ENCODE measurements at places on chromosomes 13 and 19. TPM values are rescaled to one million over a fixed set of nuclear protein-coding genes. Genes with fewer than 3 reads are reported as not detected.

SLC10A2 gene
- total RNA-seq = not detected

DNA sequence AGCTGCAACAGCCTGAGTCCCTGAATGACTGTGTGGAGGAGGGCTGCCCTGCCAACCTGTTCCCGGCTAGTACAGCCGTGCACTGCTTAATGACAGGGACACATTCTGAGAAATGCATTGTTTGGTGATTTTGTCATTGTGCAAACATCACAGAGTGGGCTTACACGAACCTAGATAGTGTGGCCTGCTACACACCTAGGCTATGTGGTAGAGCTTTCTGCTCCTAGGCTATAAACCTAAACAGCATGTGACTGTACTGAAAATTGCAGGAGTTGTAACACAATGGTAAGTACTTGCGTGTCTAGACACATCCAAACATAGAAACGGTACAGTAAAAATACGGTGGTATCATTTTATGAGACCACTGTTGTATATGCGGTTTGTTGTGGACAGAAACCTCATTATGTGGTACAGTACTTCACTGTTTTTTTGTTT lies 35.0 kb downstream of the VASP start:
- no peak for DNase-seq
- no peaks in the 10 kb centered on the region for H3K36me3 ChIP-seq
- H3K27ac ChIP-seq = no peak overlapping the region
- no peaks in the 10 kb centered on the region for H3K27me3 ChIP-seq
- H3K4me3 ChIP-seq = no peak overlapping the region
- peaks cover 6% of the 10 kb centered on the region for H3K4me1 ChIP-seq

- no peaks in the 10 kb centered on the region for H3K27me3 ChIP-seq
- no peaks in the 10 kb centered on the region for H3K4me1 ChIP-seq
- H3K36me3 ChIP-seq = no peaks in the 10 kb centered on the region
- no peak overlapping the region for H3K4me3 ChIP-seq
- no peak for DNase-seq
- no peak overlapping the region for H3K27ac ChIP-seq
Observed at GRCh38 chr13:89856512-89856911, 1491.0 kb upstream of the MIR17HG start.

GRCh38 chr13:44373601-44374347 lies at the start of gene SERP2:
Gene SERP2 (plus strand): TSS chr13:44373824. CDS start chr13:44374026, 202 bp downstream.
- no peaks in the 10 kb centered on the region for H3K27me3 ChIP-seq
- peaks cover 8% of the 10 kb centered on the region for H3K4me1 ChIP-seq
- peak within 1 kb of the TSS; percentile 52 for H3K27ac ChIP-seq
- H3K36me3 ChIP-seq = no peaks in the 10 kb centered on the region

DNA sequence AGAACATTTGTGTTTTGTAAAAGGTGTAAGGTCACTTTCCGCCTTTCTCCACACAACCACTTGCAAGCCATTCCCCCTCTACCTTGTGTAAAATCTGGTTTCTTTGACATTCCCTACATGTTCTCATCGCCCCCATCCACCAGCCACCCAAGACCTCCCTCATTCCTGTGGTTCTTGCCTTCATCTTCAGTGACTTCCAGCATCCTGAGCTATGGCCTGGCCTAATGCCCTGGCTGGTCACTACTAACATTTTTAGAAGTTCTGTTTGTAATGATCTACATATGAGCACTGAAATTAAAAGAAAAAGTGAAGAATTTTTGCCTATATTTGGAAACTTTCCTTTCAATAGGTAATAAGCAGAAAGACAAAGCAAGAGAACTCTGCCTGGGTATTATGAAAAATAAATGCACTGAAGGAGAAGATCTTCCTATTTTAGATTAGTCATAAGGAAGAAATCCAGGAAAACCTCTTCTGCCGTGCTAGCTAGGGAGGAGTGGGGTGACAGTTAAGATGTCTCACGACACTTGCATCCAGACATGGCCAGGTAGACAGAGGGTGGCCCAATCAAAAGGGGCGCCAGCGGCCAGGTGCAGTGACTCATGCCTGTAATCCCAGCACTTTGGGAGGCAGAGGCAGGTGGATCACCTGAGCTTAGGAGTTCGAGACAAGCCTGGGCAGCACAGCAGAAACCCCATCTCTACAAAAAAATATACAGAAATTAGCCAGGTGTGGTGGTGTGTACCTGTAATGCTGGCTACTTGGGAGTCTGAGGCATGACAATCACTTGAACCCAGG lies 28.1 kb upstream of the MPHOSPH8 start:
- H3K27me3 ChIP-seq = peaks cover 33% of the 10 kb centered on the region
- DNase-seq = no peak
- no peak overlapping the region for H3K4me3 ChIP-seq

ZIC2 gene
- total RNA-seq = not detected

- peaks cover 41% of the 10 kb centered on the region for H3K36me3 ChIP-seq
- no peaks in the 10 kb centered on the region for H3K27me3 ChIP-seq
- no peak overlapping the region for H3K4me3 ChIP-seq
- DNase-seq = no peak
- H3K27ac ChIP-seq = peak overlapping the region; percentile 76
Observed at GRCh38 chr19:2083174-2083854, 12.8 kb downstream of the MOB3A start.

GRCh38 chr13:76882431-76882830 lies 3.8 kb downstream of the KCTD12 start:
- DNase-seq = no peak
- peak overlapping the region; percentile 84 for H3K4me3 ChIP-seq
- H3K36me3 ChIP-seq = no peaks in the 10 kb centered on the region
- H3K27ac ChIP-seq = peak overlapping the region; percentile 94

HS6ST3 gene
- total RNA-seq = 7.6 TPM

- H3K36me3 ChIP-seq = no peaks in the 10 kb centered on the region
- no peak overlapping the region for H3K27ac ChIP-seq
- H3K27me3 ChIP-seq = no peaks in the 10 kb centered on the region
- H3K4me1 ChIP-seq = no peaks in the 10 kb centered on the region
Observed at GRCh38 chr19:33604651-33605050, 17.1 kb upstream of the CHST8 start.

SNRPA gene
- total RNA-seq = 36.4 TPM

Data from heart right ventricle (tissue), 16 donors.